ENCODE measurements at places on chromosomes 12 and 14.
A peak's percentile ranks its signal among the peaks of the same experiment; 100 is the strongest.

GRCh38 chr12:113485330-113485729 is 13.7 kb upstream of the LHX5 start:
- DNase-seq, result no peak

- no peak for DNase-seq
Observed at GRCh38 chr12:93360688-93361087, 17.0 kb upstream of the NUDT4 start.

DNA sequence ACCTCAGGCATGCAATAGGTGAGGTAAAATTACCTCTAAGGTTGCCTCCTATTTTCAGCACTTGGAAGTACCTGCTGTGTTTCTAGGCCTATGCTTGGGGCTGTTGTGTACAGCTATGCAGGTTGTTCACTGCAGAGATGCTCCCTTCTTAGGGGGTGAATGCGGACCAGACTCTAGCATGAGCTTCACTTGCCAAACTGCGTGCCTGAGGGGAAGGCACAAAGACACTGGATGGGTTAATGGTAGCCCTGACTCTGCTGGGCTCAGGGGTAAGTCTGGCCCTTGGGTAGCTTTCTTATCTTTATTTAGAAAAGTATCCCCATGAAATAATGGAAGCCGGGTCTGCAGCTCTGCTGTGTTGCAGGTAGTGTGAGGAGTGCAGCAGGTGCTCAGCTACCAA is 35.7 kb downstream of the B4GALNT3 start:
- DNase-seq, result no peak

- no peak for DNase-seq
Observed at GRCh38 chr12:56486694-56487093, 1.3 kb downstream of the GLS2 start.

DNA sequence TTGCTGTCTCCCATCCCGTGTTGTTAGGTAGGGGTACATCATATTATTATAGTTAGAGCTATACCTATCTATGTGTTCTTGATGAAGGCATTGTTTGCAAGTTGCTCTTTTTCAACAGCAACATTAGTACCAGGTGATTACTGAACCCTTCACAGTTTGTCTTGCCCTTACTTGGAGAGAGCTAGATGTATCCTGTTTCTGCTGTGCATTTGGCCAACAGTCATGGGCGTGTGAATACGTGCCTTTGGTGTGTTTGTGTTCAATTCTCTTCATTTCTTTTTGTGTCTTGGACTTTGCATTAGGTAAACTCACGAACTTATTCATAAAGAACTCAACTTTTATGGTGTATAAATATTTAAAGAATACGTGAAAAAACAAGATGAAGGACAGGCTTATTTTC is 14.3 kb downstream of the ARF6 start:
- no peak for DNase-seq

GRCh38 chr12:41585784-41586183 is 397.7 kb downstream of the PDZRN4 start:
- DNase-seq, result no peak

DNA sequence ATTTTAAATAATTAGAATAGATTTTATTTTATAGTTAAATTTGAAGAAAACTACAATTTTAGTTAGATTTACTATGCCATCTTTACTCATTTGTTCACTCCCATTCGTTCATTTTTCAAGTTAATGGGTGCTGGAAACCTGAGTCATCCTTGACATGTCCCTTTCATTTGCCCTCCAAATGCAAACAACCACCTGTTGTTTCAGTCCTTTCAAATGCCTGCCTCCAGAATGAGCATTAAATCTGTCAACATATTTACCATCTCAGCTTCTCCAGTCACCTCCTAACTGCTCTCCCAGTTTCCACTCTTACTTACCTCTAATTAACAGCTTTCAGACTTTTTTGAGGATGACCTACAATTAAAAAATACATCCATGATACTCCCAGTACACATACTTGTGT is 375.5 kb downstream of the RAD51B start:
- DNase-seq, result no peak

GRCh38 chr14:59918824-59919569 is 947 bp upstream of the LRRC9 start:
- no peak for DNase-seq

DNA sequence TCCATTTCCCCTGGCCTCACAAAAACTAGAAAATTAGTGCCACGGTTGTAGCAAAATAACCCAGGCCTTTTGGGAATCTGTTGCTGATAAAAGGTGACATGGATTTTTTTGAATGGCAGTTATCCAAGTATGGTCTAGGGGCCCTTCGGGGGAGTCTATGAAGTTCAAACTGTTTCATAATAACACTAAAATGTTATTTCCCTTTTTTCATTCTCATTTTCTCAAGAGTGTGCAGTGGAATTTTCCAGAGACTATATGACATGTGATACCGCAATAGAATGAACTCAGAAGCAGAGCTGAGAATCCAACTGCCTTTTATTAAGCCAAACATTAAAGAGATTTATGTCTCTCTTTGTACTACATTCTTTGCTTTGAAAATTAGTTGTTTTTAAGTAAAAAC is 26.9 kb downstream of the GSTZ1 start:
- DNase-seq, result no peak

DNA sequence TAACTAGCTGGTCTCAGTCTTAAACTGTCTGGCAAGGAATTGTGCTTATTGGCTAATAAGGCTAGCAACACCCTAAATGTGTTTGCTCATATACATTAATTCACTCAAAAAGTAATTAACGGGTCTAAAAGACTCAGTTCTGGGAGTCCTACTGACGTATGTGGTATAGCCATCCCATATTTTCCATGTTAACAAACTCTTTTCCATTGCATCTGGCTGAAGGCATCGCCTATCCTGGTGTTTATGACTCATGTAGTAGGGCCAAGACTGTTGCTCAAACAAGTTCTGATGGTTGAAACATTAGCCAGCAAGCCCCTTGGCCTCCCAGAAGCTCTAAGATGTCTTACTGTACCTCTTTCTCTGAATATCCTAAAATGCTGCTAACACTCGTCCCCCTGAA is 98.5 kb downstream of the PHLDA1 start:
- DNase-seq, result no peak

GRCh38 chr12:45988264-45988663 is 2.1 kb downstream of the SCAF11 start:
- no peak for DNase-seq

- DNase-seq, result no peak
Observed at GRCh38 chr12:32659908-32660440, 19.1 kb upstream of the DNM1L start.

GRCh38 chr14:72709916-72710611 is 183.8 kb downstream of the DPF3 start:
- no peak for DNase-seq

DNA sequence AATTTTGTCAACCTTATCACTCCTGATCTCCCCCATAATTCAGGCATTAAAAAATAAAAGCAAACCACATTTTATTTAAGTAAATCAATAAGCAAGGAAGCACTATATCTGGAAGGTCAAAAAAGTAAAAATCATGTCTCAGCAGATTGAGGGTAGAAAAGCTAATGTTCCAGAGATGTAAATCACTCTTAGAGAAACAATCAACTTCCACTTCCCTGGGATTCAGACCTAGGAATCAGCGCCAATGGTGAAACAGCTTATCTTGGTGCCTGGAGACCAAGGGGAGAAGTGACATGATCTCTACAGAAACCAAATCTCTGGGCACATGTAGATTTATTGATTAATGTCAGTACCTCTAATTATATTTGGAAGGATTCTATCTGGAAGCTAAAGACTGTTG is 10.9 kb upstream of the SNX6 start:
- DNase-seq, result no peak

DNA sequence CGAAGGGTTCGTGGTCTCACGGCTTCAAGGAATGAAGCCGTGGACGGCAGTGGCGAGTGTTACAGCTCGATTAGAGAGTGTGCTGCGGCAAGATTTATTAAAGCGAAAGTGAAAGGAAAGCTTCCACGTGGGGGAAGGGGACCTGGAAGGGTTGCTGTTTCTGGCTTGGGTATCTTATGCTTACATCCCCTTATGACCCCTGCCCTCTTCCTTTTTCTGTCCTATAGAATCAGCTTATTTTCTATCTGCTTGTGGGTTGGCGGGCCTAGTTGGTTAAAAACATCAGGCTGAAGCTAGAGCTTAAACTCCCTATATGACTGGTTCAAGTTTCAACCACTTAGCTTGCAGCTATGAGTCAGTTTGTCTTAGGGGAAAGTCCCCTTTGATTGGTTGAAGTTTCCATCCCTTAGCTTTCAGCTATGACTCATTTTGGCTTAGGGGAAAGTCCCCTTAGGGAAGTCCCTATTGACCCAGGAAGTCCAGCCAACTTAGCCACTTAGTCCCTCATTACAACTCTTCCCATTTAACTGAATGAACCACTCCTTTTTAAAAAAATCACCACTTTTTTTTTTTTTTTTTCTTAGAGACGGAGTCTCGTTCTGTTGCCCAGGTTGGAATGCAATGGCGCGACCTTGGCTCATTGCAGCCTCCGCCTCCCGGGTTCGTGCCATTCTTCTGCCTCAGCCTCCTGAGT is 1494.7 kb upstream of the TMEM132C start:
- DNase-seq, result peak; percentile 60

- DNase-seq, result no peak
Observed at GRCh38 chr12:54708826-54709225, 60.7 kb upstream of the DCD start.

DNA sequence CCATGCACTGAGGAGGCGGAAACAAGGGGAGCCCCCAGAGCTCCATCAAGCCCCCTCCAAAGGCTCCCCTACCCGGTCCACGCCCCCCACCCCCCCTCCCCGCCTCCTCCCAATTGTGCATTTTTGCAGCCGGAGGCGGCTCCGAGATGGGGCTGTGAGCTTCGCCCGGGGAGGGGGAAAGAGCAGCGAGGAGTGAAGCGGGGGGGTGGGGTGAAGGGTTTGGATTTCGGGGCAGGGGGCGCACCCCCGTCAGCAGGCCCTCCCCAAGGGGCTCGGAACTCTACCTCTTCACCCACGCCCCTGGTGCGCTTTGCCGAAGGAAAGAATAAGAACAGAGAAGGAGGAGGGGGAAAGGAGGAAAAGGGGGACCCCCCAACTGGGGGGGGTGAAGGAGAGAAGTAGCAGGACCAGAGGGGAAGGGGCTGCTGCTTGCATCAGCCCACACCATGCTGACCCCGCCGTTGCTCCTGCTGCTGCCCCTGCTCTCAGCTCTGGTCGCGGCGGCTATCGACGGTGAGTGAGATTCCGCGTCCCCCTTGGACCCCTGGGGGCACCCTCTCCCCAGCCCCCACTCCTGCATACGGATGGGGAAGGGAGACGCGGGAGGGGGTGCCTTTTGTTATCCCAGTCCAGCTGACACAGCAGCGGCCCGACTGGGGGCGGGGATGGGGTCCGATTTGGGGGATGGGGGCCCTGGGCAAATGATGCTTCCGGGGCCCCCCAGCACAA is 400 bp downstream of the LRP1 start:
- no peak for DNase-seq

- no peak for DNase-seq
Observed at GRCh38 chr14:71488703-71489191, 443.5 kb upstream of the RGS6 start.

GRCh38 chr12:70637303-70638085 is at the start of gene PTPRB:
PTPRB (minus strand) TSS chr12:70637429; CDS start chr12:70637395, 34 bp downstream.
- no peak for DNase-seq

DNA sequence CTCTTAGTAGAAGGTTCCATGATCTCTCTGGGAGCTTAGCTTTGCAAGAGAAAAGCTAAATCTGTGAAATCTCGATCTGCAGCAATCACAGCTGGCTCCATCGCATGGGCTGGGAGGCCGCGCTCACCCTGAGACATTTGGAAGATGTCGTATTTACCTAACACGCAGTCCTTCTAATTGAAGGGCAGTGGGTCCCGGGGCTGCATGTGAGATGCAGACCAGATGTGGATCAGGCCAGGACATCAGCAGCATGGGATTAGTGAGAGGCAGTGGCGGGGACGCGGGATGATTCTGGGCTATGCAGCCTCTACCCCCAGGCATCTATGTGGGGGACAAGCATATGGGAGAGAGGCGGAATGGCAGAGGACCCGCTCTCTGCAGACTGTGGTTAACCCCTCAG is 312.4 kb upstream of the RTL1 start:
- no peak for DNase-seq

- no peak for DNase-seq
Observed at GRCh38 chr14:81390696-81391095, 9.4 kb downstream of the STON2 start.
